SK-N-DZ (cell line): ENCODE measurements at places on chromosomes 5 and 9.

DNA sequence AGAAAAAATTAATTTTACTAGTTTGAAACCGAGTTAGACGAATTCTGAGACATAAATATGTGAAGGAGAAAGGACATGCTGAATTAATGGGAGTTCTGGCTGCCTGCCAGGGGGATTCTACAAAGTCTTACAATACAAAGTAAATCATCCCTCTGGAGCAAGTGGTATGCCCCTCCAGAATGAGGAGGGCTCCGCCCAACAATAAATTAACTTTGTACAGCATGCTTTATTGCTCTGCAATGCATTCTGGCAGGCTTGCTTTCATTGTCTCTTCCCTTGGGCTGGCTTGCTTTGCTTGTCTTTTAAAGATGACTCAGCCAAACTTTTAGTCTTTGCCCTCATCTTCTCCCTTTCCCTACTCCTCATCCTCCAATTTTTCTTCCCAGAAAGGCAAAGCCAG, 11.7 kb upstream of the PCDHB1 start:
- peak; percentile 62 for DNase-seq

GRCh38 chr5:37002176-37002751, 125.7 kb downstream of the NIPBL start:
- DNase-seq = no peak

- DNase-seq = no peak
These were observed 810.8 kb downstream of the TLE1 start for GRCh38 chr9:80878556-80878955.

DNA sequence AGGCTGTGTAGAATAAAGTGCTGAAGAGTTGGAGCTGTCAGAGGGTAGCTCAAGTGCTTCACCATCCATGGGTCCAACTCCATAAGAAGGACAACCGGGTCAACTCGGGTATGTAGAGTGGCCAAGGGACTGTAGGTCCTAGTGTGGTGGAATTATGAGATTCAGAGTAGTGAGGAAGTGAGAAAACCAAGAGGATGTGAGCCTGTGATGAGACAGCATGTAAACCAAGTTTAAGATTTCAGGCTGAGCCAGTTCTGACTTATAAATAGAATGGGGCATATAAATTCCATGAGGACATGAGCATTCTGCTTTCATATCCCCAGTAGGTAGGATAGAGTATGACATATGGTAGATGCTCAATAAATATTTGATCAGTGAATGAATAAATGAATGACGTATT, 96.3 kb downstream of the CFAP95 start:
- no peak for DNase-seq

DNA sequence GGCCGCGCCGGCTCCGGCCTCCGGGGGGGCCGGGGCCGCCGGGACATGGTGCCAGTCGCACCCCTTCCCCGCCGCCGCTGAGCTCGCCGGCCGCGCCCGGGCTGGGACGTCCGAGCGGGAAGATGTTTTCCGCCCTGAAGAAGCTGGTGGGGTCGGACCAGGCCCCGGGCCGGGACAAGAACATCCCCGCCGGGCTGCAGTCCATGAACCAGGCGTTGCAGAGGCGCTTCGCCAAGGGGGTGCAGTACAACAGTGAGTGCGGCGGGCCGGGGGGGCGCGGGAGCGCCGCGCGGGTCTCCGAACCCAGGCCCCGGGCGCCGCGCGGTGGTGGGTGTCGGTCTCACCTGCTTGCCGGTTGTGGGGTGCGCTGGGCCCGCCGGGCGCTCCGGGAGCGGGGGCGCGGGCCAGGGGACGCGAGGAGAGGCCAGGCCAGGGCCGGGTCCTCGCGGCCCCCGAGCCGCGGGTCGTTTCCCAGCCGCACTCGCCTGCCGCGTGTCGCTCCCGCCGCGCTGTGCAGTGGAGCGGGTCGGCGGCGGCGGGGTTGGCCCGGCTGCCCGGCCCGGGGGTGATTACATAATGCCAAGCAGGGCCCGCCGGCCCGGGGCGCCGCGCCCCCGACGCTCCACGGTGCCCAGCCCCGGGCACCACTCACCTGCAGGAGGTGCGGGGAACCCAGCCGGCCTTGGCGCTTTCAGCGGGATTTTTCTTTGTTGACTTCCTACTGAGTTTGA, 492 bp downstream of the RABL6 start:
- DNase-seq = no peak

DNA sequence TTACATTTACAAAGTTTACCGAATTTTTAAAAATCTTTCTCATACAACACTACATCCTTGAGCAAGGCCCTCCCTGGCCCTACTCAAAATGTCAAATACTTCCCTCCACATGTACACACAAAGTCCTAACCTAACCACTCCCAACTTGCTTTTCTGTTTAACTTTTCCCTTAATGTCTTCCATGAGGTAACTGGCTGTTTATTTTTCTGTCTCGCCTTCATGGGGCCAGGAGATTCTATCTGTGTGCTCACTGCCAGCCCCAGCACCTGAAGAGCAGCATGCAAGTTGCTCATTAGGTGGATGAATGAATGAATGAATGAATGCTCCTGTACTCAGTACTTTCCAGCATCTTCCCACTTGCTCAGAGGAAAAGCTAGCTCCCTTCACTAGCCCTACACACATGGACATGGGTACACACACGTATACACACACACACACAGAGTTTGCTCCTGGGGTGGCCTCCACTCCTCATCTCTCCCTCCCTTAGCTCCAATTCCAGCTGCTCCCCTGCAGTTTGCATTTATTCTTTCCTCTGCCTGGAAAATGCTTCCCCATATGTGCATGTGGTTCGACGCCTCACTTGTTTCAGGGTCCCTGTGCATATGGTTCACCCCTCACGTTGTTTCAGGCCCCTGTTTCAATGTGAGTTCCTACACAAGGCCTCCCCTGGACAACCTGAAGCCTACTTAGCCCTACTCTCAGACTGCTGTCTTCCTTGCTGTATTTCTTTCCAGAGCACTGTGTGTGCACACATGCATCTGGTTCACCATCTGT, 165.2 kb downstream of the ROR2 start:
- DNase-seq = no peak

GRCh38 chr5:103793595-103794182, 231.1 kb upstream of the NUDT12 start:
- no peak for DNase-seq

DNA sequence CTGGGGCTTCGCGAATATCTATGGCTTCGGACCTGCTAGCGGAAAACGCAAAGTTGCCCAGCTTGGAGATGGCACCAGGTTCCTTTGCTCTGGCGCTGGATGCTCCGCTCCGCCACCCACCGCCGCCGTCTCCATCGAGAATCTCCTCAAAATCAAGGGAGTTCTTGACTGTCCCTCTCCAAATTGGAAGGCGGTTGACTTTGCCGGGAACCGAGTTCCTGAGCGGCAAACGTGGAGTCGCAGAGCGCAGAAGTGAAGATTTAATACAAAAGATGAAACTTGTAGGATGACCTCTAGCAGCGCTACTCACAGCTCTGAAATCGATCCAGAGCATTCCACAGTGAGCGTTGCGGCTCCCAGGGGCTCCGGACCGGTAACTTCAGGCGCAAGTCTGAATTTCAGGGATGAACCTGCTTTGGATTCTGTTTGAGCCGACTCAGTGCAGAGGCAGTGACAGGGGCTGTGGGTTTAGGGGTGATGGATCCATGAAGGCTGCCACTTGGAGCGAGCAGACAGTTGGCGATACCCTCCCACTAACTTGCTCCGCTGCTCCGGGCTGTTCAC, 1641.5 kb upstream of the C9orf72 start:
- peak; percentile 1 for DNase-seq

GRCh38 chr5:33848554-33848953, 43.2 kb downstream of the ADAMTS12 start:
- DNase-seq = no peak

GRCh38 chr9:118222375-118222774, 518.2 kb downstream of the TLR4 start:
- no peak for DNase-seq

- DNase-seq = peak; percentile 60
These were observed 96.2 kb upstream of the ARAP3 start for GRCh38 chr5:141778206-141778605.

DNA sequence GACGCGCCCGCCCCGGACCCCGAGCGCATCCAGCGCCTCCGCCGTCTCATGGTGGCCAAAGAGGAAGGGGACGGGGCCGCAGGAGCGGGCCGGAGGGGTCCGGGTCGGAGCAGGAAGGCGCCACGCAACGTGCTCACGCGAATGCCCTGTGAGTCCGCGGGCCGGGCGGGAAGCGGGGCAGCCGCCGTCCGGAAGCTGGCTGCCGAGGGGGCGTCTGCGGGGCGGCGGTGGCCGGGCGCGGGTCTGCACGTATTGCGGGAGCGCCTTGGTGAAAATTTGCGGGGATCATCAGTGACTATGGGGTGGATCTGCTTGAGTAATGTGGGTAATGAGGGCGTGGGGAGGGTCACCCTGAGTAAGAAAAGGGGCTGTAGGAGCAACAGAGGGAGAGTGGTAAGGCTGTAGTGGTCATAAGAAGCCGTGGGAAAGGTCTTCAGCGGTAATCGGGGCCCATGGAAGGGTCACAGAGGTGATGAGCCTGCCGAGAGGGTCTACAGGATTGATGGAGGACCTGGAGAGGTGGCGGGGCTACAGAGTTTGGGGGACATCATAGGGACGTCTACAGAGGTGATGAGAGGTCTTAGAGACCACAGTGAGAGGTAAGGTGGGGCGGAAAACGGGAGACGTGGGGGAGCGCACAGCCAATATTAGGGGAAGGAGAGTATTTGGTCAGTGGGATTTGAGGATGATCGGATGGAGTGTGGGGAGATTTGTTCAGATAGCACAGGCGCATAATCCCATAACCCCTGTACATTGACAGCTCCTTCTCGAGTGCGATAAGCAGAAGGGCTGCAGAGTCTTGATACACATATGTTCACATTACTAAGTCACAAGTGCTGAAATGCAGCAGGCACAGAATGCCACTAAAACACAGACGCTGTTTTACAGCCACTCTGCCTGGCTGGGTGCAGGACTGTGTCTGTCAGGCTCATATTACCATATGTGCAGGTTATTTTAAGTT, 819 bp downstream of the LSM11 start:
- peak; percentile 53 for DNase-seq

GRCh38 chr5:175866377-175866907, 4.9 kb upstream of the CPLX2 start:
- no peak for DNase-seq

- no peak for DNase-seq
These were observed 113.1 kb upstream of the NIPBL start for GRCh38 chr5:36763454-36763853.

DNA sequence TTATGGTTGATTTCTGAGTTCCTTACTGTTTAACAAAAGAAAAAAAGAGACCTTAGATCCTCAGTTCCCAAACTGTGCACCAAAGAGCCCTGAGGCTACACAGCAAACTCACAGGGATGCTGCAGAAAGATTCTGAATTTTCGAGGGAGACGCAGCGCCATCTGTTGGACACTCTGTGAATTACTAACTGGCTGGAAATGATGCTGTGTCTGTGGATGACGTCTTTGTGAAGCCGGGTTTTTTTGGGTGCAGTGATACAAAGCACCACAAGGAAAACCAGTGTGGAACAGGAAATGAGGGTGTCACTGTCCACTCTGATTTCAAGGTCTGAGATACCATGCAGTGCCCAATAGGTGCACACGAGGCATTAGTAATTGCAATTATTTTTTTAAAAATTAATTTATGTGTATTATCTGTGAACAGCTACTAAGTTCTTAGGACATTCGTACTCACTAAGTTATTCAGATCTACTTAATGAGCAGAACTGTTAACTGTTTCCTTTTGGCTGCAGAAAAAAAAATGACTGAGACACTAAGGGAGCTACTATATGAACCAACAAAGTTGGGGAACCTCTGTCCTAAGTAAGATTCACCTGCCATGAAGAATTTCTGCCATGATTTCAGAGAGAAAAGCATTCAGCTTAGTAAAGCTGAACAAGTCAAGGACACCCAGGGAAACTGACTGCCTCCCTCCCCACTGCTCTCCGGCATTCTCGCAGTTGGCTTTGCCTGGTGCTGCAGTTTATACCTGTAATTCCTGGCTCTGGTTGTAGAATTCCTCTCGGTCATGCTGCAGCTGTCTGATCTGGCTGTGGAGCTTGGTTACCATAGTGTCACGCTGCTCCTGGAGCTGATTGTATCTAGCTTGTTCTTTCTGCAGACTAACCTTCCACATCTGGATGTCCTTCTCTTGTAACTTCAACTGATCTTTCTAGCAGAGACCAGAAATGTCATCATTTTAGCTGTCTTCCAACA, 23.4 kb downstream of the SPACA9 start:
- peak; percentile 73 for DNase-seq

GRCh38 chr5:68344447-68345111, 129.0 kb downstream of the PIK3R1 start:
- DNase-seq = no peak

- no peak for DNase-seq
These were observed 87.3 kb downstream of the INVS start for GRCh38 chr9:100186356-100186755.

GRCh38 chr5:118722122-118723020, 266.0 kb downstream of the DTWD2 start:
- no peak for DNase-seq

DNA sequence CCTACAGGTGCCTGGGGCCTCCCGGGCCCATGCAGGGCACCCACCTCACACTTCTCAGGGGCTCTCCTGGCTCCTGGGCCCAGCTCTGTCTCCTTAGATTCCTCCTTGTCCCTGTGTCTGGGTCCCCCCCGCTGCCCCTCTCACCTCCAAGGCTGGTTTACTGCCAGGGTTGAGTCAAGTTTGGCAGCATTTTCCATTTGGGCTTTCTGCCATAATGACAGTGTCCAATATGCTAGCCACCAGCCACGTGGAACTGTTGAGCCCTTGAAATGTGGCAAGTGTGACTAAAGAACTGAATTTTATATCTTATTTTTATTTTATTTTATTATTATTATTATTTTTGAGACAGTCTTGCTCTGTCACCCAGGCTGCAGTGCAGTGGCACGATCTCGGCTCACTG, 1.9 kb downstream of the TTC16 start:
- DNase-seq = no peak

DNA sequence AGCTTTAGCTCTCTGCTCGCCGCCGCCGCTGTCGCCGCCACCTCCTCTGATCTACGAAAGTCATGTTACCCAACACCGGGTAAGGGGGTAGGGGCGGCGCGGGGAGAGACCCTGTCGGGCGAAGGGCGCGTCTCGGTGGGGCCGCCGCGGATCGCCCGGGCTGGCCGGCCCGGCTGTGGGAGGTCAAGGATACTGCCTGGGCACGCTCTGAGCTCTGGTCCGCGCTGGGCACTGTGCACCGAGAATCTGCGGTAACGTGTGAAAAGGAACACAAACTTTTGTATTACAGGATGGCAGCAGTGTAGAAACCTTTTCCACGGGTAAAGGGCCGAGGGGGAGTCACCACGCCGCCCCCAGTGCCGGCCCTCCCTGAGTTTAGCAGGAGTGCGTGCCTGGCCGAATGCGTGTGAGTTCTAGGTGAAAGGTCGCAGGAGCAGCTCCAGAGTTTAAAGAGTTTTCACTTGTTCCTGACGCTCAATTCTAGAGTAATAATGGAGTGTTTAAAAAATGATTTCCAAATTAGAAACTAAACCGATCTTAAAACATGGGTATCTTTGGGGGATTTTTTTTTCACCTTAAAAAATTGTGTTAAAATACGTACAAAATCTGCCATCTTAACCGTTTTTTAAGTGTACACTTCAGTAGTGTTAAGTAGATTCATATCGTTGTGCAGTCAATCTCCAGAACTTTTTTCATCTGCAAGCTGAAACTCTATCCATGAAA, at the start of gene HSDL2:
TSS of gene HSDL2 (plus strand) at position 7 of the 723 bp plus-strand sequence. CDS start at position 63, 56 bp downstream.
- no peak for DNase-seq
